ENCODE measurements at places on chromosomes 5 and 9.

GRCh38 chr5:77568555-77568954 is 70.0 kb downstream of the OTP start:
- no peak for DNase-seq

DNA sequence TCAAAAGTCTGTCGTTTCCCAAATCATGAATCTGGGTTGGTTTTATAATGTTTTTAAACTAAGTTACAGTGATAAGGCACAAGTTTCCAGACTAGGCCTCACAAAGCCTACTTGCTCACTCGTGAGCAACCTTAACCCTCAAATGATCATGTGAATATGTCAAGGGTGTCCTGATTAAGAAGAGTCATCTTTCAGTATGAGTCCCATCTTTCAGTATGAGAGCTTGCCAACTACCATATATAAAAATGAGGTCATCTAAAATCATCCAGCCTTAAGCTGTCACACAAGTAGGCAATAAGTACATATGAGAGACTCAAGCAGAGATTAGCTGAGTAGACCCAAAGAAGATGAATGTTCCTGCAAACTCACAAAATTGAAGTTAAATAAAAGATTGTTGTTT is 668.4 kb upstream of the FAM174A start:
- no peak for DNase-seq

GRCh38 chr9:7930613-7931012 is 131.0 kb upstream of the DMAC1 start:
- DNase-seq, result no peak

DNA sequence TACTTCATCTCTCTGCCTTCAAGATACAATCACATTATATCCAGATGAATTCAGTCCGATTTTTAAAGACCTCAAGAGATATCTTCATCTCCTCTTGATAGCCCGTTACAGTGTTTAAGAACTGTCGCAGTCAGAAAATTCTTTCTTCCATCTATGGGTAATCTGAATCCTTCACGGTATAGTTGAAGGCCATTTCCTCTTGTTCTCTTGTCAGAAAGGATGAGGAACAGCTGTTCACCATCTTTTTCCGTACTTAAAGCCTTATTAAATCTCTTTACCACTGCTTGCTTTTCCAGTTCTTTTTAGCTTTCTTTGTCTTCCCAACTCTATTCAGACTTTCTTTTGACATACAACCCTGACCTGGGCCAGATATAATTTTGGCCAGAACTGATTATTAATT is 121.8 kb downstream of the XRCC4 start:
- peak; percentile 49 for DNase-seq

DNA sequence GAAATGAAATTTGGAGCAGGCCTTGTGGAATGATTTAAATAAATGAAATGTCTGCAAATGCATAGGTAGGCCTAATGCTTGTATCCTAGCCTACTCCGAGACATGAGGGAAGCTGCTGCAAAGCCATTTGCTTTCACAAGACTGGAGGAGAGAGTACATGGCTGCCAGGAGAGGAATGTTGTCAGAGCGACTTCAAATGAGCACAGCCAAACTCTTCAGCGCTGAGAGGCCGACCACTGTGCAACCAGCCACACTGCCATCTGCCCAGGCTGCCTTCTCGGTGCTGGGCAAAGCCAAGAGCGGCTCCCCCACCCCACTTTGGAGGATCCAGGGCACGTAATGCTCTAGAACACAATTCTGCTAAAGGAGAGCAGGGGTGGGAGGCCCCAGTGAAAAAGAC is 122.6 kb downstream of the RASEF start:
- DNase-seq, result no peak

GRCh38 chr5:148864113-148864841 is 37.9 kb downstream of the ADRB2 start:
- peak; percentile 15 for DNase-seq

DNA sequence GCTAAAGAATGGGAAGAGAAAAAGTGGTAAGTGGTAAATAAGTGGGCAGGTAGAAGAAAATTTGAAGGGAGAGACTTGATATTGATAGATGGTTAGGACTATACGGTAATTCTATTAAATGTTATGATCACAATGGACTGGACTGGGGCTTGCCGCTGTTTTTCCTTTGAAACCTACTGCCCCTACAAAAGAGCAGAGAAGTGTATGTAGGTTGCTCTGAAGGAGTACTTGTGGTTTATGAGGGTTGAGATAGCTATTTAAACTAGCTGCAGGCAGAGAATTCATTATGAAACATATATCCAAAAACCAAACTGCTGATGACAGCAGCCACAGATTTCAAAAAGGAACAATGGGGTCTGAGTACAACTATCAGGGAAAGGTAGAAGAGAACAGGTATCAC is 16.8 kb upstream of the HK3 start:
- DNase-seq, result no peak

- DNase-seq, result no peak
These were observed 211.5 kb upstream of the TAS2R1 start for GRCh38 chr5:9841516-9842170.

DNA sequence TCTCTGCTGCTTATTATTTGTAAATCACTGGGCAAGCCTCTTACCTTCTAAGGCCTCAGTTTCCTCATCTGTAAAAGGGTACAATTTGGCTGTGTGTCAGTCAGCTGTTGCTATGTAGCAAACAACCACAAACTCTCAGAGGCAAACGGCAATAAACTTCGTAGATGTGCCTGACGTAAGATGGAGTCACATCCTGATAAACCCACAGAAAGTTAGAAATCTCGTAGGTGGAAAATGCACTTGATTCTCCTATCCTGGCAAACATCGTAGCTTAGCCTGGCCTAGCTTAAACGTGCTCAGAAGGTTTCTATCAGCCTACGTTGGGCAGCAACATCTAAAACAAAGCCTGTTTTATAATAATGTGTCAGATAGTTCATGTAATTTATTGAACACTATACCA is 35.0 kb upstream of the UNC5A start:
- no peak for DNase-seq
